ENCODE measurements at places on chromosomes 6 and 20.

- no peak for DNase-seq
These were observed 12.8 kb downstream of the SUN5 start for GRCh38 chr20:32991383-32991782.

- DNase-seq: no peak
These were observed 490.2 kb downstream of the EPM2A start for GRCh38 chr6:145245119-145245518.

DNA sequence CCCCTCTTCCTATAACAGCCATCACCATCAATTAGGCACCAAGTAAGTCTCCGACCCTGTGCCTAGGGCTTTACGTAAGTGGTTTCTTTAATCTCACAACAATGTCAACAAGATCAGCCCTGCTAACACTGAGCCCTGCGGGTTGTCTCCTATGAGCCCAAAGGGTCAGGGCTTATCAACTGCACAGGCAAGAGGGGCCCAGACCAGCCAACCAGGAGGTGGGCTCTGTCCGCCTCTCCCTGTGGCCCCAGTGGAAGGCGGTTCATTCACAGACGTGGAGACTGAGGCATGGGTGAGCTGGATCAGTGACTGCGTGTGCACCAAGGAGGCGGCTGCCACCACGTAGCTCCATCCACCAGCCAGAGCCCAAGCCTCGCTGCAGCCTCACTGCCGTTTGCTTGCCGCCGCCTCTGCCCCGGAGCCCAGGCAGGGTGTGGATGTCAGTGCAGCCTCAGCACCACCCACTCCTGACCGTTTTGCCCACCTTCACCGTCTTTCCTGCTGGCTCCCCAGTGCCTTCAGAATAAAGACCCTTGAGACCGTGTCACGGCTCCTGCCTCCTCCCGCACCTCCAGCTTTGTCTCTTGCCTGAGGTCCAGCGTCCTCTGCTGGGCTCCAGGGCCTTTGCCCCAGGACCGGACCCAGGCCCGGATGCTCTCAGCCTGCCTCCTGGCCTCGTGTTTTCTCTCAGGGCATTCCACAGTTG lies 78.7 kb downstream of the DLL1 start:
- DNase-seq: no peak

GRCh38 chr6:39496915-39497314 lies 174.4 kb upstream of the KCNK16 start:
- no peak for DNase-seq

- DNase-seq: no peak
These were observed 47.2 kb downstream of the PTPRA start for GRCh38 chr20:2920473-2920872.

DNA sequence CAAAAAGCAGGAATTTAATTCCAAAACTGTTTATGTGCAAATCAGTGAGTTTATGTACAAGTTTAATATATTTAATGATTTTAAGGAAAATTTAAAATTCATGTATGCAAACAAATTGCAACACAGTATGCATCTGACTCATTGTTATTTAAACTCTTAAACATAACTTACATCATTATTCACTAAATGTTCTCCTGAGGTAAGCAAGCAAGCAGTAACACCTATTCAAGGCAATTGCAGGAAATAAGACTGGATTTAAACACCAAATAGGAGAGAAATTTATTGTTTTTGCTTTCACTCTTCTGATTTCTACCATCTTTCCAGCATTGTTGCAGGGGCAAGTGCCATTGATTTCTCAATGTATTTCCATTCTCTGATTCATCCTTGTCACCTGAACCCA lies 239.5 kb downstream of the TFAP2A start:
- no peak for DNase-seq

- DNase-seq: no peak
These were observed 330.9 kb upstream of the CDH4 start for GRCh38 chr20:60921022-60921622.

DNA sequence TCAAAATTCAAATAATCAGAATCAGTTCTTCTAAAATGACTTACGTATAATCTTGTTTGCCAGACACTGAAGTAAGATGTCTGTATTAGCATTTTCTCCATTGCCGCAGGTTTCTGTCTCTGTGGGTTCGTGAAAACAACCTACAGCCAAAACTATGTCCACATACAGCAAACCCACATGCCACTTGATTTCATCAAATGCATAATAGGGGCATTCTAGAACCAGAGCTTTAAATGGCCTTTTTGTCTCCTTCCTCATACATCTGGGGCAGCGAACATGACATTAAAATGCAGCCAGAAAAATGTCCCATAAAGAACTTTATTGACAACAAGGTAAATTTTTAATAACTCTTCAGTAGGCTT lies 90.2 kb upstream of the QKI start:
- DNase-seq: no peak

GRCh38 chr6:50318536-50318935 lies 268.8 kb upstream of the DEFB112 start:
- no peak for DNase-seq

GRCh38 chr6:38085031-38085430 lies 265.5 kb downstream of the ZFAND3 start:
- DNase-seq: no peak

DNA sequence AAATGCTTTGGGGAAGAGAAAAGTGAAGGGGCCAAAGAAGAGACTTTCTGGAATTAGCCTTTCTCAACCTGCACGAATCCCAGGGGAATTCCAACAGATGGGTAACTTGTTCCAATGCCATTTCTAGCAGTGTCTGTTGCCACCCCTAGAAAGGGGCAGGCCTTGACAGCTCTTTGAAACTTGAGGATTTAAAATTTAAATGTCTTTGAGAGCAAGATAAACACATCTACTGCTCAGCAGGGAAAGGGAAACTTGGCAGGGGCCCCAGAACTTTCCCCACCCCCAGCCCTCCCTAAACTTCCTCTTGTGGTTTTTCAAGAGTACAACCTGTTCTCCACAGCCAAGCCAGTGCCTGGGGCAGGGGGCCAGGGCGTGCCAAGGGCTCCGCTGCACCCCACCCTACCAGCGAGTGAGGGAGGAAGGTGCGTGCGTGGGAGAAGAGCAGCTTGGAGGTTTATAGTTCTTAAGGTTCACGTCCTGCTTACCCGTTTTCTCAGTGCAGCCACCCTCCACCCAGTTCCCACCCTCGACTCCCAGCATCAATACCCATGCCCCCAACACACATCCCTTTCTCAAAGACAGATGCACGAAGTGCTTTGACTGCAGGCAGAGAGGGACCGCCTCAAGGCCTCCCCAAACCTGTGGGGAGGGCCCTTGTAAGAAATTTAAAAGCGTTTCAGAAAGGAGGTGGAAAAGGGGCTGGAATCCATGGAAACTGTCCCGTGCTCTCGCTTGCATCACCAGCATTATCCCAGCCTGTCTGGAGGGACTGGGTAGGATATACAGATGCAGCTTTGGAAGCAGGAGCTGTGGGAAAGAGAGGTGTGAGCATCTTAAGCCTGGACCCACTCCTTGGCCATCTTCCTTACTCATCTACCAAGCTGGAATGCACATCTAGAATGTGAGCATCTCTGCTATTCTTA lies 4.5 kb upstream of the TAF8 start:
- DNase-seq: no peak

All from NCI-H2081 treated with DMSO at 0.1 percent for 48 hours (cell line).